ENCODE measurements at places on chromosomes 4 and X.

GRCh38 chr4:53608649-53609048 is 17.4 kb upstream of the LNX1 start:
- no peak for DNase-seq

DNA sequence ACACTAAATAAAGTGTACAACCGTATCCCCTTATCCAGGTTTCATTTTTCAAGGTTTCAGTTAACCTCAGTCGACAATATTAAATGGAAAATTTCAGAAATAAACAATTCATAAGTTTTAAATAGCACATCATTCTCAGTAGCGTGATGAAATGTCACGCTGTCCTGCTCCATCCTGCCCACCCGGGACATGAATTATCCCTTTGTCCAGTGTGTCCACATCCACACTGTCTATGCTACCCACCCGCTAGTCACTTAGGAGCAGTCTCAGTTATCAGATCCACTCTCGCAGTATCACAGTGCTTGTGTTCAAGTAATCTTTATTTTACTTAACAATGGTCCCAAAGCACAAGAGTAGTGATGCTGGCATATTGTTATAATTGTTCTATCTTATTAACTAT is 54.7 kb downstream of the FRYL start:
- no peak for DNase-seq

GRCh38 chrX:48911412-48912182 is at the start of gene SLC35A2:
TSS of gene SLC35A2 (minus strand) at chrX:48911646. CDS start at chrX:48911636, 10 bp downstream.
- peak; percentile 1 for DNase-seq

- no peak for DNase-seq
Measured at GRCh38 chr4:75895744-75896314, 6.4 kb downstream of the PPEF2 start.

- no peak for DNase-seq
Measured at GRCh38 chr4:67638136-67638535, 62.8 kb downstream of the UBA6 start.

DNA sequence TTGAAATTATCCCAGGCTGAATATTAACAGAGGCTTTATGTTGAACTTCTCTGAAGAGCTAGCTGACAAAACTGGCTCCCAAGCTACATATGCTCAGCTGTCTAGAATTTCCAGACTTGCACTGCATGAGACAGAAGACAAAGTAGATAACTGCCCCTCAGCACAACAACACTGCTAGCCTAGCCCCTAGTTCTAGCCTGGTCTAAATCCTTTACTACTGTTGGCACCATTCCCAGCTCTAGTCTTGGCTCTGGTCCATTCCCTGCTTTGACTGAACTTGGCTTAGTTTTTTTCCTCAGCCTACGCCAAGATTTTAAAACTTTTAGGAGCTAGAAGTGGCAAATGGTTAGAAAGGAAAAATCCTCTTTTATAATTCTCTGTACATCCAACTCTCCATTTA is 7.6 kb upstream of the OPHN1 start:
- no peak for DNase-seq

GRCh38 chr4:44661940-44662622 is 10.7 kb upstream of the YIPF7 start:
- DNase-seq: no peak

GRCh38 chr4:92968556-92968955 is 664.8 kb downstream of the GRID2 start:
- no peak for DNase-seq

- no peak for DNase-seq
Measured at GRCh38 chrX:25207803-25208475, 192.2 kb upstream of the ARX start.

DNA sequence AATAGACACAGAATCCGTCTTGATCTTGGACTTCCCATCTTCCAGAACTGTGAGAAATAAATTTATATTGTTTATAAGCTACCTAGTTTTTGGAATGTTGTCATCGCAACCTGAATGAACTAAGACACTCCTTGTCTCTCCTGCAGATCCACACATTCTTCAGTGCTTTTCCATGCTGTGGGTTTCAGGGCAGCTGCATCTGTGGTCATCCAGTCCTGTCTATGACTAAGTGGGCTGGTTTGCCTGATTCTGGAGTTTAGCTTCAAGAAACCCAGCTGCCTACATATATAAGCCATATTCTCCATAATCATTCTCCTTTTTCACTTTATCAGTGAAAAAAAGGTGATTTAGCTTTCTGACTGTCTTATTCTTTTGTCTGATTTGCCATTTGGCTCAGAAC is 170.3 kb upstream of the KIT start:
- DNase-seq: no peak

GRCh38 chr4:70749313-70749712 is 27.5 kb downstream of the RUFY3 start:
- no peak for DNase-seq

- DNase-seq: no peak
Measured at GRCh38 chrX:102345916-102346315, 93.9 kb downstream of the NXF2B start.

- no peak for DNase-seq
Measured at GRCh38 chrX:18210470-18210869, 10.2 kb downstream of the BEND2 start.

DNA sequence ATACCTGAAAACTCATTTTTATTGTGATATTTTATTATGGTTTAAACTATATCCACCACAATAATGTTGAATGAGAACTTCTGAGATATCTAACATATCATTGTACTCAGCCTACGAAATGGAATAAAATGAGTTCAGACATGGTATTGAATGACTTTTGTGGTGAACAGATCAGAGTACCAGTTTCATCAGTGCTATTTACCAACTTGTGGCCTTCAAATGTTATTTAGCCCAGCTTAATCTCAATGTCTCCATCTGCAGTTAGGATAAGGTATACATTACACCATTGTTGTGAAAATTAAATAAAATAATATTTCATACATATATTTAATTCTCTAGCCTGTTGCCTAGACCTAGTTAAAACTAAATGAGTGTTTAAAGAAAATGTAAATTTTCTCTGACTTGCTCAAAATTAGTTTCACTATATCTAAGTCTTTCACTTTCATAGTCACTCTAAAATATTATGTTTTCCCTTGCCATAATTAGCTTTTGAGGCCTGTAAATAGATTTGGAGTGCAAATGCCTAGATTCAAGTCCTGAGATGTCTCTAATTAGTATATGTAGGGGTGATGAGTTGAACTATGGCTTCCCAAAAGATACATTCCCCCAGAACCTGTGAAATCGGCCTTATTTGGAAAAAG is 594.2 kb downstream of the STPG2 start:
- DNase-seq: no peak

GRCh38 chrX:13658602-13659001 is 5.7 kb downstream of the TCEANC start:
- DNase-seq: peak; percentile 27

DNA sequence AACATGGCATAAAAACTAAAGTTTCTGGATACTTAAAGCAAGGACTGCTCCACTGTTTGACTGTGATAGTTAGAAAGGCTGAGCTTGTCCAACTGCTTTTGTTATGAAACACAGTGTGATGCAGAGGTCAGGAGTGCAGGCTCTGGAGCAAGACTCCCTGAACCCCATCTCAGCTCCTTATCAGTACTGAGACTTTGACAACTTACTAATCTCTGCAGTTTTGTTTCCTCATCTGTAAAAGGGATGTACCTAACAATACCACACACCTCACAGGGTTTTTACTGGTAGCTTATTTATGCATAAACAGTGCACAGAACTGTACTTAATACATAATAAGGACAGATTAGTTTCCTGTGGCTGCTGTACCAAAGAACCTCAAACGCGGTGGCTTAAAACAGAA is 804.3 kb downstream of the FSTL5 start:
- DNase-seq: no peak

DNA sequence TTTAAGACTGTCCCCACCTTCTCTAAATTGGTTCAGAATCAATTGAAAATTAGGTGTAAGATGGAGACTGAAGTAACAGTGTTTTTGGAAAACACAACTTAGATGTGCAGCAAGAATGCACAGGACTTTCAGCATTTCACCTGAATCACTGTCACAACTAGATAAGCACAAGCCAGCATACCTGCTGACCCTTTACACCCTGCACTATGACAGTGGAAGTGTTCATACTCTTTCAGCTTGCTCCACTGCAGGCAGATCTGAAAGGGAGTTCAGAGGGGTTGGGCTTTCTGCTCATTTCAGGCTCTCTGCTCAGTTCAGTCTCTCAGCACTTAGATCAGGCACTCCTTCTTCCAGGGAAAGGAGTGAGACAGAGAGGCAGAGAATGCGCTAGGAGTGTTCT is 22.8 kb downstream of the DCUN1D4 start:
- DNase-seq: no peak

- DNase-seq: no peak
Measured at GRCh38 chr4:149754526-149754925, 61.1 kb downstream of the IQCM start.

GRCh38 chr4:128787509-128788311 is 21.8 kb upstream of the JADE1 start:
- no peak for DNase-seq

DNA sequence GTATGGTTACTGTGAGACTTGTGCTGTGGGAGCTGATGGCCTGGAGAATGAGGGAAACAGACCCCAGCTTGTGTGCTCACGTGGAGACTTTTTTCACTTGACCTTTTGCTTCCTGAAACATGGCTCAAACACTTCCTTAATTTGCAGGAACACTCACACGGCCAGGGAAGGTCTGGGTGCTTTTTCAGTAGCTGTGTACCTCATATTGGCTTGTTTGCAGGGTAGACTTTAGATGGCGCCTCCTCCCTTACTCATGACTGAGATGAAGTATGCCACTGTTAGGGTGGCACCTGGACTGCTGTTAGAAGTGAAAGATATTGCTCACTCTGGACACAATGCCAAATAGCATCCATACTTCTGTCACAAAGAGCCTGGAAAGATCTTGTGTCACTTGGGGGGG is 75.7 kb upstream of the WDR1 start:
- DNase-seq: no peak

GRCh38 chr4:147813109-147813773 is 81.4 kb downstream of the ARHGAP10 start:
- no peak for DNase-seq
